Stimulated activated naive CD4-positive, alpha-beta T cell treated with Interleukin-2 at 50 U/mL for 16 hours (primary cell): ENCODE measurements at places on chromosomes 6 and 20.

- no peak for DNase-seq
Observed at GRCh38 chr6:133187657-133188453, 53.3 kb upstream of the EYA4 start.

DNA sequence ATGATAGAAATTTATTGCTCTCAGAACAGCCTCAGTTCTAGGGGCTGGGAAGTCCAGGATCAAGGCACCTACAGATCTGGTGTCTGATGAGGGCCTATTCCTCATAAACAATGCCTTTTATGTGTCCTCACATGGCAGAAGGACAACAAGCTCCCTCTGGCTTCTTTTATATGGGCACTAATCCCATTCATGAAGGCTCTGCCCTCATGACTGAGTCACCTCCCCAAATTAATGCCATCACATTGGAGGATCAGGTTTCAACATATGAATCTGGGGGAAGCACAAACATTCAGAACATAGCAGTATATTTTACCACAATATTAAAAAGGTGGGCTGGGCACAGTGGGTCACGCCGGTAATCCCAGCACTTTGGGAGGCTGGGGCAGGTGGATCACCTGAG is 58.5 kb upstream of the CCN6 start:
- DNase-seq: no peak

- DNase-seq: no peak
Observed at GRCh38 chr6:166587631-166588413, 1.3 kb upstream of the RAMACL start.

DNA sequence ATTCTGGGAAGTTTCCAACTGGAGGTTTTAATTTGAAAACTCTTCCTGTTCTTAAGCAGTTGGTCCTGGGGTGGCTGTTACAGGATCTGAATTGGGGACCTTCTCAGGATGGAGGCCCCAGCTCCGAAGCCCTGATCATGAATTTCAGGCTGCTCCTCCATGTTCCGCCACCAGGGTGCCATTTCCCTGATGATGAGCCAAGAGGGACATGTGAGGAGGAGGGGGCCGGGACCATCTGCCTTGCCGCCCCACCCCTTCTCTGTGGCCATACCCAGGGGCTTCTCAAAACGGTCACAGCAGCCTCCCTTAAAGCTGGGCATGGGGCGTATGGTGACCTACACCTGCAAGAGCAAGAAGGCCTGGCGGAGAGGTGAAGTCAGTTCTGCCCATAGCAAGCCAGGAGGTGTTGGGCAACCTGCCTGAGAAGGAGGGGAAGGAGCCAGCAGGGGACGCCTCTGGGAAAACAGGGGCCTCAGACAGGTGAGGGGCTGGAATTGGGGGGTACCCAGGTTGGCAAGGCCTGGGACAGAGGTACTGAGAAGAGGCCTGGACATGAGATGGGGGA is 3.6 kb upstream of the BAK1 start:
- no peak for DNase-seq

GRCh38 chr6:147709396-147710272 is 201.1 kb downstream of the SAMD5 start:
- no peak for DNase-seq

GRCh38 chr6:32056254-32056653 is 18.0 kb downstream of the CYP21A2 start:
- DNase-seq: no peak

DNA sequence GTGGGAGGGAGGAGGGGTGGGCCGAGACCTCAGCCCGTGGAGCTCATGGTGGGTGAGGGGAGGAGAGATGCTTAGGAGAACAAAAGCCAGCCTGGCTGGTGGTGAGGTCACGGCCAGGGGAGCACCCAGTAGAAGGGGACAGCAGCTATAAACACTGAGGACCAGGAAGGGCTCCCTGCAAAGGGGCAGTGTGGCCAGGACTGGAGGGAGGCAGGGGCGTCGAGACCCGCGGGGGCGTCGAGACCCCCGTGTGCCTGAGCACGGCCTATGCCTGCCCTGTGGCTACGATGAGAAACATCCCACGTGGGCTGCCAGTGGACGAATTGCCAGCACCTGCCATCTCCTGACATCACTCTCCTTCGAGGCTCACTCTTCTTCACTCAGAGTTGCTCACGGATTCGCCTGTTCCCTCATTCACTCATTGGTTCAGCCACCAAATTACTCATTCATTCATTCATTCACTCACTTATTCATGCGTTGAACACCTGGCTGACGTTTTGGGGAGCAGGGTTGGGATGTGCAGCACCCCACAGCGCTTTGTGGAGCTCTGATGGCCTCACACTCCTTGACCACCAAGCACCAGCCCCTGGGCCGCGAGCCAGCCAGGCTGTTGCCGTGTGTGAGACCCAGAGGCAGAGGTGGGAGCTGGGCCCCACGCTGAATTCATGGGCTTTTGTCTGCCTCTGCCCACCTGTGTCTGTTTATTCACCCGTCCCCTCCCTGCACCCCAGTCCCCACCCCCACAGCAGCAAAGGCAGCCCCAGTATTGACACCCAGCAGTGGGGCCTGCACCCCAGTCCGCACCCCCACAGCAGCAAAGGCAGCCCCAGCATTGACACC is 61.2 kb upstream of the BHLHE23 start:
- no peak for DNase-seq

GRCh38 chr20:62519826-62520225 is 44.0 kb upstream of the GATA5 start:
- DNase-seq: no peak

DNA sequence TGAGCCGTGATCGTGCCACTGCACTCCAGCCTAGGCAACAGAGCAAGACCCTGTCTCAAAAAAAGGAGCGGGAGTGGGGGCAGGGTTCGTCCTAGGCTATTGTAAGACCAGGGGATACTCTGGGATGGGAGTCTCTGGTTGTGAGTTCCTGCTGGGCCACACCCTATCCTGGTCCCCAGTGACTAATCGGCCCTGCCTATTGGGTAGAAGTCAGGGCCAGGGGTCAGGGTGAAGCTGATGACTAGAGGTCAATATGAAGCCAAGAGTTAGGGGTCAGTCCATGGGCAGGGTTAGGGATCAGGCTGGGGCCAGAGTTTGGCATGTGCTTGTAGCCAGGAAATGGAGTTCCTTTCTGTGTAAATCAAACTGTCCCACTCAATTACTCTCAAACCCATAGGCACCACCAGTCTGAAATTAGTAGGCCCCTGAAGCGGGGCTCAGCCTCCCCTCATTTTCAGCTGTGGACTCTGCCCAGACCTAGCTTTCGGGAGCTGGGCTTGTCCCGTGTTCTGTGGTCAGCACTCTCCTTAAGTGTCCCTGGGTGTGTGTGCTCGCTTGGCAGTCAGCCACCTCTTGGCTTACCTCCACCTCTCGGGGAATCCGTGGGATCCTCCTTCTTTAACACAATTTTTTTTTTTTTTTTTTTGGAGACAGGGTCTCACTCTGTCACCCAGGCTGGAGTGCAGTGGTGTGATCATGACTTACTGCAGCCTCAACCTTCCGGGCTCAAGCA is 1.8 kb downstream of the HSPA12B start:
- DNase-seq: no peak

DNA sequence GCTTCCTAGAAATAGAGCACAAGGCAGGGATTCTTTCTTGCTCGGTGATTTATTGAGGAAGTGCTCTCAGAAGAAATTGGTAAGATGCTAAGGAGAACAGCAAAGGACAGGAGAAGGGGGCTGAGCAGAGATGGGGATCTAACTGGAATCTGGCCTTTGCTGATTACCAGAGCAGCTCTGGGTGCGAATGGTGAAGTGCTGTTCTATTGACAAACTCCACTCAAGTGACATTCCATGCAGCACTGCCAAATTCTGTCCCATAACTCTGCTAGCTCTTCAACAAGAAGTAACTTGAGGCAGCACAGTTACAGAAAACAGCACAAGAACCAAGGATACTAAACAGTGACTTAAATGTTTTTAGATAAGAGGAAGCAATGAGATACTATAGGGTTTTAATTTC is 13.8 kb upstream of the ANKEF1 start:
- no peak for DNase-seq

GRCh38 chr20:58889334-58889760 is 36.8 kb downstream of the GNAS start:
- DNase-seq: no peak

GRCh38 chr6:164273491-164273890 is 859.0 kb downstream of the QKI start:
- no peak for DNase-seq

DNA sequence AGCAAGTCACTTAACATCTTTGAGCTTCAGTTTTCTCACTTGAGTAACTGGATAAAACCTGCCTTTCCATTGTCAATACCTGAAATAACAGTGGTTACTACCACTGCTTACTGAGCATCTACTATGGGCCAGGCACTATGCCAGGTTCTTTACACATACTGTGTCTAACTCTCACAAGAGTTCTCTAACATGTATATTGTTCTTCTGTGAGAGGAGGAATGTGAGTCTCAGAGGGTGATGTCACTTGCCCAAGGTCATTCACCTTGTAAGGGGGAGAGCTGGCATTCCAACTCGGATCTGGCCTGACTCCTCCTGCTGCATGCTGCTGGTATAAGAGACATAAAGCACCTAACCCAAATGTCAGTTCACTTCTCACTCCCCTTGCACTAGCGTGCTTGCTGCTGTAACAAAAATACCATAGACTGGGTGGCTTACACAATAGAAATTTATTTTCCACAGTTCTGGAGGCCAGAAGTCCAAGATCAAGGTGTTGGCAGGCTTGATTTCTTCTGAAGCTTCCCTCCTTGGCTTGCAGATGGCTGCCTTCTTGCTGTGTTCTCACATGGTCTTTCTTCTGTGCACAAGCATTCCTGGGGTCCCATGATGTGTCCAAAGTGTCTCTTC is 21.9 kb upstream of the SGK2 start:
- no peak for DNase-seq

DNA sequence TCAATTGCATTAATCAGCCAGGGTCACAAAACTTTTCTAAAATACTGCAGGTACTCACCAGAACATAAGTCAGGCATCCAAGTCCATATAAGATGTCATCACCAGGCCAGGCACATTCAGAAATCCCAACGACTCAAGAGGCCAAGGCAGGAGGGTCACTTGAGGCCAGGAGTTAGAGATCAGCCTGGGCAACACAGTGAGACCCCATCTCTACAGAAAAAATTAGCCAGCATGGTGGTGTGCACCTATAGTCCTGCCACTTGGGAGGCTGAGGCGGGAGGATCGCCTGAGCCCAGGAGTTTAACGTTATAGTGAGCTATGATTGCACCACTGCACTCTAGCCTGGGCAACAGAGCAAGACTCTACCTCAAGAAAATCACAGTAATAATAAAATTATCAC is 278.4 kb upstream of the PLN start:
- no peak for DNase-seq
